ENCODE measurements at places on chromosomes 16 and 17.

- DNase-seq: no peak
These were observed 225.2 kb downstream of the CHD9NB start for GRCh38 chr16:52827456-52827855.

GRCh38 chr17:78356101-78356713 lies 3.7 kb downstream of the SOCS3 start:
- DNase-seq: peak; percentile 92

- DNase-seq: no peak
These were observed 381.0 kb upstream of the TNRC6C start for GRCh38 chr17:77577491-77577890.

DNA sequence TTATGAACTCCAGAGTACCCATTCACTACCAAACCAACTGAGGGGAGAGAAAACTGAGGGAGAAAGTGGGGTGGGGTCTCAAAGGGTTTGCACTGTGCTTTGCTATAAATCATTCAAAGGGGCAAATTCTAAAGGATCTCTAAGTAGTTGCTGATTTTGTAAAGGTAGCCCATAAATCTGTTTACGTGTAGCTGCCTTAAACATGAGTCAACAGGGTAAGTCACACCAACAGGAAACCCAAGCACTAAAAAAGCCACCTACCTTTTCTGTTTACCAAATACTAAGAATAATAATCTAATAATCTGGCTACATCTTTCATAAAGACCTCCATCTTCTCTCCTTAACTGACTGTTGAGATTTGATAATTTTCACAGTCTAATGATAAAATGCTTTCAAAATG lies 8.4 kb upstream of the HSBP1 start:
- no peak for DNase-seq

GRCh38 chr17:48678141-48678971 lies 44.0 kb downstream of the PRAC1 start:
- DNase-seq: peak; percentile 54

DNA sequence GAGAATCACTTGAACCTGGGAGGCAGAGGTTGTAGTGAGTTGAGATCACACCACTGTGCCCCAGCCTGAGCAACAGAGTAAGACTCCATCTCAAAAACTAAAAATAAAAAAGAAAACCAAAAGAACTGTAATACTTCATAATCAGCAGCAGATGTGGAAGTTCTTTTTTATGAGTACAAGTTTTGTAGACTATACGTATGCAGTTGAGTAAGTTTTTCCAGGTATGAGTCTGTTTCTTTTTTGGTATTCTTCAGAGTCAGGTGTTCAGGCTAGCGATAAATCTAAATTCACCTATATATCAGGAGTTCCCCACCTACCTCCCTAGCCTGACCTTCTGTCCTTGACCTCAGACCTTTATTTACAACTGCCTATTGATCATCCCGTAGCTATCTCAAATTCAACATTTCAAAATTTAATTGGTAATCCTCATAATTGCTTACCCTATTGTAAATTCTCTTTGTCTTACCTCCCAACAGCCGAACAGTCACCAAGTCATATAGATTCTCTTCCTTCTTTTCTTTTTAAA lies 10.7 kb downstream of the DCTN5 start:
- DNase-seq: no peak

DNA sequence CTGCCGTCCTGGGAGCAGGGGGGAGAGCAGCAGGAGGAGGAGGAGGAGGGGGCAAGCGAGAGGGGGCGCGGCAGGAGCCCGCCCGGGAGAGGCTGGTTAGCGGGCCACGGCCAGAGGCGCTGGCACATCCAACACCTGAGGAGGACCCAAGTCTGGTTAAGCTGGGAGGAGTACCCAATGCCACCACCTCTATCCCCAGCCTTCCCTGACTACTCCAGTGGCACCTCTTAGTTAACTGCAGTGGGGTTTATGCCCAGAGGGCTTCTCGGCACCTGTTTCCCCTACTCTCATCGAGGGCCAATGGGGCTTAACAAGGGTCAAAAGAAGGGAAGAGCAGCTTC lies 5.6 kb downstream of the PHOSPHO1 start:
- no peak for DNase-seq

GRCh38 chr17:77925831-77926543 lies 32.5 kb upstream of the TNRC6C start:
- DNase-seq: no peak

GRCh38 chr16:30521476-30521872 lies 4.9 kb downstream of the ZNF768 start:
- no peak for DNase-seq

GRCh38 chr17:50661795-50662391 lies 27.2 kb downstream of the ABCC3 start:
- DNase-seq: no peak

GRCh38 chr17:17356149-17356930 lies 53.2 kb downstream of the NT5M start:
- DNase-seq: peak; percentile 52

DNA sequence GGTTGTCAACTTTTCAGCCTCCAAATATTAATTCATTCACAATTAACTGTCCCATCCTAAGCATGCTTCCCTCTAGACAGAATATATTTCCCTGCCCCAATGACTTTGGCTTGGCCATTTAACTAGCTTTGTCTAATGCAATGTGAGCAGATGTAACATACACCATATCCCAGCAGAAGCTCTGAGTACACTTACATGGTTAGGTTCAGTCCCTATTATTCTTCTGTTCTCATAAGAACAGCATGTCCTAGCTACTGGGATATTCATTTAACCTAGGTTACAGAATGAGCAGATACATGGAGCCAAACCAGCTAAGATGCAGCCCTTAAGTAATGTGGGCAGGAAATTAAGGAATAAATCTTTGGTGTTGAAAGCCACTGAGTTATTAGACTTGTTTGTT lies 31.8 kb downstream of the MED13 start:
- DNase-seq: no peak

GRCh38 chr17:40110026-40110845 lies 9.8 kb upstream of the NR1D1 start:
- DNase-seq: no peak

DNA sequence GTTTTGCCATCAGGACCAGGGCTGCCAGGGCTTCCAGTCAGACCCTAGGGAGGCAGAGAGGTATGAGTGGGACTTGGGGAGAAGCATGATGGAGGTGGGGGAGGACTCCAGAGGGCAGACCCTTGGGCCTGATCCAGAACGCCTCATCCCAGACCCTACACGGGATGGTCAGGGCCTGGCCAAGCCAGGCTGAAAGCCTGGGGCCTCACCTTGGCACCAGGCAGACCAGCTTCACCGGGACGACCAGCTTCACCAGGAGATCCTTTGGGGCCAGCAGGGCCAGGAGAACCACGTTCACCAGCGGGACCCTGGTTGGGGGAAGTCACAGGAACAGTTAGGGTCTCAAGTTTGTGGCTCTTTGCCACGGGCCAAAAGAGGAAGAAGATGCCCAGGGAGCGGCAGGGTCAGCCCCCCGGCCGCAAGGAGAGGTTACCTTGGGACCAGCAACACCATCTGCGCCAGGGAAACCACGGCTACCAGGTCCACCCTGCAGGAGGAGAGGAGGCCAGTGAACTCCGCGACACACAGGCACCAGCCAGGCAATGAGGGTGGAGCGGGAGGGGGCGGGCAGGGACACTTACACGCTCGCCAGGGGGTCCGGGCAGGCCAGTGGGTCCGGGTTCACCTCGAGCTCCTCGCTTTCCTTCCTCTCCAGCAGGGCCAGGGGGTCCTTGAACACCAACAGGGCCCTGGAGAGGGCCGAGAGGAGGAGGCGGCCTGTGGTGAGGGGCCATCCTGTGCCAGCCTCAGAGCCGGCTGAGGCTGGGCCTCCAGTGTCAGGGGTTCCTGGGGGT lies 7.1 kb downstream of the COL1A1 start:
- DNase-seq: no peak

DNA sequence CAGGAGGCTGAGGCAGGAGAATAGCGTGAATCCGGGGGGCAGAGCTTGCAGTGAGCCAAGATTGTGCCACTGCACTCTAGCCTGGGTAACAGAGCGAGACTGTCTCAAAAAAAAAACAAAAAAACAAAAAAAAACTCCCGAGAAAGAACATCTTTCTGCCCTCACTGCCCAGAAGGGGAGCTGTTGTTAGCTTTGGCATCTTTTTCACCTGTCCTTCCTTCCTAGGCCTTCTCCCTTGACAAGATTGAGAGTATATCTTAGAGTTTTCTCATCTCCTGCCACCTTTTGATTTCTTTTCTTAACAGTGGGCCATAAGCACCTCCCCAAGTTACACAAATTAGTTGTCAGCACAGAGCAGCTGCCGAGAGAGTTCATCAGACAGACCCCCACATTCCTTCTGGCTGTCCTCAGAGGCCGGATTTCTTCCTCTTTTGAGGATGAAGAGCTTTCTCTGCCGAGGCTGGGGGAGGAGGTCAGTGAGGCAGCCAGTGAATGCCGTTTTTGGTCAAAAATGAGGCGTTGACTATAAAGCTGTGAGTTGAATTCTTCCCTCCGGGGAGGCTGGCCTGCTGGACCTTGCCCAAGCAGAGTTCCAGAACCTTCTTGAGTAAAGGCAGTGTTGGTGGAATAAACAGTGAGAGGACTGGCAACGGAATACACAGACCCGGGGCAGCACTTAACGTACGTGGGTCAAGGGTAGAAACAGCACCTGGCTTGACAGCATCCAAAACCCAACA lies 127.0 kb downstream of the ABCC6 start:
- DNase-seq: no peak

DNA sequence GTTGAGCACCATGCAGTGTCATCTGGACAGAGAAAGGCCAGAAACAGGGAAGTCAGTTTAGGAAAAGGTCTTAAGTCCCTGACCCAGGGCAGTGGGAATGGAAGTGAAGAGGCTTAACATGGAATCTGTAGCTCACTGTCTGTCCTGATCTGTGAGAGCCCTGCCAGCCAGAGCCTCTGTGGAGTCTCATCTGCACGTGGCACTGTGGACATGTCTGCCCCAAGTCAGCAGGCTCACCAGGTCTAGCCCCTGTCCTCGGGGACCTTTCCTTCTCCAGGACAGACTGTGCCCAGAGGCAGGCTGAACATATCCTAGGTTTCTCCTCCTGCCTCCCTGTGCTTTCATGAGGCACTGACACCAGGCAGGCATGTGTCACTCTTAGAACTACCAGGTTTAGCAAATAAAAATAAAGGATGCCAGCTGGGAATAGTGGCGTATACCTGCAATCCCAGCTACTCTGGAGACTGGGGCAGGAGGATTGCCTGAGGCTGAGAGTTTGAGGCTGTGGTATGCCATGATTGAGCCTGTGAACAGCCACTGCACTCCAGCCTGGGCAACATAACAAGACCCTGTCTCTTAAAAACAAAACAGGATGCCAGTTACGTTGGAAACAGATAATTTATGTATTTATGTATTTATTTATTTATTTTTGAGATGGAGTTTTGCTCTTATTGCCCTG lies 22.4 kb downstream of the UNK start:
- no peak for DNase-seq

- no peak for DNase-seq
These were observed 7.1 kb downstream of the FBRS start for GRCh38 chr16:30665155-30665829.

DNA sequence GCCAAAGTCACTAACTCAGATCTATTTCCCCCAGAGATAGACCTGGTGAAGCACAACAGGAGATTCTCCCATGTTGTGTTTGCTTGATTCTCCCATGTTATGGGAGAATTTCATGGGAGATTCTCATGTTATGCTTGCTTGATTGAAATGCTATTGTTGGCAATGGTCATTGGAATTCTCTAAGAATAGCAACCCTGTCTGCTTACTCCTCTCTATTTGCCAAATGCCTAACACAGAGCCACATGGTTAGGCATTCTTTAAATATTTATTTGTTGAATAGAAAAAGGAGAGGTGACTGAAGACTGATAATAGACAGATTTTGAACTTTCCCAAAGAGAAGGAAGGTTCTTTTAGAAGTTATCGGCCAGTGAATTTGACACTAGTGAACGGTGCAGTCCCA lies 111.5 kb upstream of the MPHOSPH6 start:
- no peak for DNase-seq

GRCh38 chr17:71850812-71851211 lies 270.0 kb upstream of the SOX9 start:
- no peak for DNase-seq

GRCh38 chr17:14359163-14360020 lies 58.5 kb downstream of the HS3ST3B1 start:
- no peak for DNase-seq

- DNase-seq: no peak
These were observed 56.8 kb upstream of the HS3ST2 start for GRCh38 chr16:22757202-22757601.

GRCh38 chr17:80807882-80808281 lies 183.8 kb upstream of the CHMP6 start:
- DNase-seq: no peak

GRCh38 chr16:49165025-49165424 lies 116.6 kb downstream of the CBLN1 start:
- no peak for DNase-seq

GRCh38 chr17:49434821-49435670 lies 20.4 kb upstream of the PHB1 start:
- DNase-seq: peak; percentile 17

Data from activated T-helper 2 cell treated with anti-CD3 and anti-CD28 coated beads, Interferon-gamma antibody, Interleukin-2, Interleukin-4, amounts not matched to agents 10 μg/mL and 5 μg/mL and 100 μg/mL, durations not matched to agents 14 hours and 24 hours and 36 hours (primary cell).